ENCODE measurements at places on chromosomes 2 and 18. TPM values are rescaled to one million over a fixed set of nuclear protein-coding genes. Genes with fewer than 3 reads are reported as not detected.

- no peak for DNase-seq
Measured at GRCh38 chr2:64459575-64459974, 5.6 kb downstream of the LGALSL start.

DNA sequence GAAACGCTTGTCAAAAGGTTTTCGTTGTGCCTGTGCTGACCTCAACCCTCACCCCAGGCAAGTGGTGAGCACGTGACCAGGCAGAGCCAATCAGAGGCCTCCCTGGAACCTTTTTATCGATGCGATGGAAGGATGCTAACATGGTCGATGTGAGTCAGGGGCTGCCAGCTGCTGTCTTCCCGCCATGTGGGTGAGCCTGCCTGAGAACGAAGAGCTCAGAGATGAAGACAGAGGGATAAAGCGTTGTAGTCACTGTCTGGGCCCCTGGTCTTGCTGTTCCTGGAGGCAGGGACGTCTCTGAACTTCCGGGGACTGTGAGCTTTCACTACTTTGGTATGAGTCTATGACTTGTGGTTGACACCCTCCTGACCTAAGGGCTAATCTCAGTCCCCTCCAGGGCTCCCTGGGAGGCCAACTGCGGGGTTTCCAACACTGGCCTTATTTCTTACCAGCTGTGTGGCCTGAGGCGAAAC is 18.6 kb downstream of the DNMT3A start:
- DNase-seq: no peak

DNA sequence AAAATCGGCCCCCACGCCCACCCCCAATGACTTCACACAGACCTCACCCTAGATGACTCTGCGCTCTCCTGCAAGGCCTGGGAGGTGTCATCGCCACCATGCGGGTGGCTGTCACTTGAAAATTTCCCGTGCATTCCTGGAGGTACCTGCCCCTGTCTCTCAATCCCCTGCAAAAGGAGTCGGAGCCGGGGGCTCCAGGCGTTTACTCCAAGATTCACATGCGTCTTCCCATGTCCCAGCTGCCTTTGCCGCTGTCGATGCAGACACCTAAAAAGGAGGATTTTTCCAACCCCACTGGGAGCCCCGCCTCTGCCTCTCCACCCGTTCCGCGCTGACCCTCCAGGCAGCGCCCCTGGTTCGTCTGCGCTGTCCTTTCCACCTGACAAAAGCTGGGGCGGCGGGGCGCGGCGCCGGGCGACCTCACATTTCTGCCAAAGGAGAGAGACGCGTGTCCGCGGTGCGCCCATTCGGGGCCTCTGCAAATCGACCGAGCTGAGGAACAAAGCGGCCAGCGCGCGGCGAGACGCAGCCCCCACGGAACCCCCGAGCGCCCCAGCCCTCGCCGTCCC is 667 bp downstream of the REEP1 start:
- no peak for DNase-seq

- no peak for DNase-seq
Measured at GRCh38 chr2:46643493-46643892, 164.1 kb downstream of the TMEM247 start.

DNA sequence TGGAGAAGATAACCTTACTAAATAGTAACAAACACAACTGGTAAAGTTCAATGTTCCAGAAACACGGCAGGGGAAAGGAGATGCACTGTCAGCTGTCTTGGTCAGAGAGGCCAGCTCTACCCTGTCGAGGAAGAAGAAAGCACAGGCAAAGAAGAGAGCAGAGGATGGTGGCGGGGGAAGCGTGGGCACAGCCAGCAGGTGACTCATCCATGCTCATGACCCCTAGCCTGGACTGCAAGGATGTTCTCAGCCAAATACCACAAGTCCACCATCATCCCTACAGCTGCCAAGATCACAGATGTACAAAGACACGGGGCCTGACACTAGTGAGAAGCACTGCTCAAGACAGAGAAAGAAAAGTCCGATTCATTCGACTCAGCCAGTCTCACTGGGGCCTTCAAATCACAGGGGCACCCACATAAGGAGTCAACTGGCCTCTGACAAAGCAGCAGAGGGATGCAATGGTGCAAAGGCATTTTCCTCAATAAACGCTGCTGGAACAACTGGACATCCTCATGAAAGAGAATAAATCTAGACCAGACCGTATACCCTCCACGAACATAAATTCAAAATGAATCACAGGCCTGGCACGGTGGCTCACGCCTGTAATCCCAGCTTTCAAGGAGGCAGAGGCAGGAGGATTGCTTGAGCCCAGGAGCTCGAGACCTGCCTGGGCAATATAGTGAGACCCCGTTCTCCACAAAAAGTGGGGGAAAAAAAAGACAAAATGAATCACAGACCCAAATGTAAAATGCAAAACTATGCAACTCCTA is 5.6 kb downstream of the DTYMK start:
- peak; percentile 67 for DNase-seq

- DNase-seq: no peak
Measured at GRCh38 chr2:216658757-216659156, 25.5 kb downstream of the IGFBP2 start.

DNA sequence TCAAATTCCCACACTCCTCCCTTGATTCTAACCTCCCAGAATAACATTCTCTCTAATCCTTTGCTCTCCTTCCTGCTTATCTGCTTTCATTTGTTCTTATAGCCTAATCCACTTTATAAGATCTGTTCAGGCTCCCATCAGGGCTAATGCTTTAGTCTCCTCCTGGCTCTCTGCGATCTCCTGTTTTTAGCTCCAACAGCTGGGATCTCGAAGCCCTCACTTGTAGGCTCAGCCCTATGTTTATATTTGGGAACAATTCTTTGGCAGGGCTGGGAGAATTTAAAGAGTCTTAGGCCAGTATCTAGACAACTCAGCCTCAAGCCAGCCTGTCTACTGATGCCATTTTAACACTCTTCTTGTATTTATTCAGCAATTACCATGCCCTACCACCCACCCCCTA is 27.2 kb upstream of the RAPH1 start:
- DNase-seq: no peak

DNA sequence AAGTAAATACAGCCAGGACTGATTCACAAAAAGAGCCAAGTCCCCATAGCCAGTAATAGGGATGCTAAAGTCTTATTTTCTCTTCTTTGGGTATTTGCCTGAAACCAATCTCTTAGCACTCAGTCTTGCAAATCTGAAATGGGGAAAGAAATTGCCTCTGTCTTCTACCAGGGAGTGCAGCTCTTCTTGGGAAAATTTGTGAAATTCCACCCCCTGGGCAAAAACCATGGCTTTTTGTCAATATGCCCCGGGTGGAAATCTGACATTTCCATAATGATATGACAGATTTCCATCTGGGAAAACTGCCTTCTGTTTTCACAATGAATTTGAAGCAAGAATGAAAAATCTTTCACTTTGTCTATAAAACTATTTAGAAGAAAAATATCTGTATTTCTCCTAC is 628.1 kb downstream of the BCL11A start:
- no peak for DNase-seq

DNA sequence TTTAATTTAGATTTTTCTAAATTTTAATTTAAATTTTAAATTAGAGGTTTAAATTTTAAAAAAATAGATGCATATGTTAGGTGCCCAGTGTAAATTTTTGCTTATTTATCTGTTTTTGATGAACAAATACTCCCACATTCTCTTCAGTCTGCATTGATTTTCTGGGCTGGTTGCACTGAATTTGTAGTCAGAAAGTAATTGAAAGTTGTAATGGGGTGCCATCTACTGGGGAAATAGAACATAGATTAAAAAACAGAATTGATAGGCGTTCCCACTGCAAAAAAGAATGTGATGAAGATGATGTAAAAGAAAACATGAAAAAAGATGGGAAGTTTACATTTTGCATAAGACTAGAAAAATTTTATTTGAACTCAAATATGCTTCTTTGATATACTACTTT is 51.7 kb upstream of the CCDC85A start:
- peak; percentile 15 for DNase-seq

GRCh38 chr2:28058791-28059190 is 168.3 kb downstream of the BABAM2 start:
- DNase-seq: no peak

GRCh38 chr18:76368271-76368670 is 126.8 kb downstream of the ZNF516 start:
- DNase-seq: no peak

DNA sequence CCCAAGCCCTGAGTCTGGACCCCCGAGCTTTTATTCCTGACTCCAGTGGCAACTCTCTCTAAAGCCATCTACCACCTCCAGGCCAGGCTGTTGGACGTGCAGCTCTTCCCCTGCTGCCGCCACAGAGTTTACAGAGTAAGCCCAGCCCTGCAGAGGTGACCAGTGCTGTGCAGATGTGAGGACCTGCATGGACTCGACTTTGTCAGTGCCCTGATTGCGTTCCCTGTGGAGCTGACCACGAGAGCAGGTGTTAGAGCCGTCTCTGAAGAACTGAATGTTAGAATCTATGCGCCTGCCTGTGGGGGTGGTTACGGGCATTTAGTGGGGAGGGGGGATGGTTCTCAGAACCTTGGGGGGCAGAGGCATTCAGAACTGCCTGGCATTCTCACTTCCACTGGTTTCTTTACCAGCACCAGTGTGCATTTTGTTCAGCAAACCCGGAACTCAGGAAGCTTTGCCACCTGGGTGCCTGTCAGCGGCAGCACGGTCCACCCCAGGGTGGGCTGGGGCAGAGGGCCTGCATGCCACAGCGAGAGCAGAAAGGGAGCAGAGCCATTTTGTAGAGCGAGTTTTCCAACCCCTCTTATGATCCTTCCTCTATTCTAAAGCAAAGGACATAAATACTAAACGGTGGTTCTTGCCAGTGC is 137.9 kb downstream of the KLHL29 start:
- DNase-seq: no peak

DNA sequence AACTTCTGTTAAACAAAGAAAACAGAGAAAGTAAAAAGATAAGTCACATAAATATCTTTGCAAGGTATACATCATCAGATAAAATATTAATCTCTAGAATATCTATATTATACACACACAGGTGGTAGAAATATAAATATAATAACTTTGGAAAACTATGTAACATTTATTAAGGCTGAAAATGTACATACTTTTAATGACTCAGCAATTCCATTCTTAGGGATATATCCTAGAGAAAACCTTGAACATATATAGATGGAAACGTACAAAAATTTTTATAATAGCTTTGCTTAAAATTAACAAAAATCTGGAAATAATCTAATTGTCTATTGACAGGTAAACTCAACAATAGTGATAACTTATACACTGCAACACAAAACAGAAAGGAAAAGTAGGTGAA is 381.3 kb downstream of the GPD2 start:
- DNase-seq: no peak

GRCh38 chr18:62792016-62792415 is 76.7 kb downstream of the PHLPP1 start:
- no peak for DNase-seq

DNA sequence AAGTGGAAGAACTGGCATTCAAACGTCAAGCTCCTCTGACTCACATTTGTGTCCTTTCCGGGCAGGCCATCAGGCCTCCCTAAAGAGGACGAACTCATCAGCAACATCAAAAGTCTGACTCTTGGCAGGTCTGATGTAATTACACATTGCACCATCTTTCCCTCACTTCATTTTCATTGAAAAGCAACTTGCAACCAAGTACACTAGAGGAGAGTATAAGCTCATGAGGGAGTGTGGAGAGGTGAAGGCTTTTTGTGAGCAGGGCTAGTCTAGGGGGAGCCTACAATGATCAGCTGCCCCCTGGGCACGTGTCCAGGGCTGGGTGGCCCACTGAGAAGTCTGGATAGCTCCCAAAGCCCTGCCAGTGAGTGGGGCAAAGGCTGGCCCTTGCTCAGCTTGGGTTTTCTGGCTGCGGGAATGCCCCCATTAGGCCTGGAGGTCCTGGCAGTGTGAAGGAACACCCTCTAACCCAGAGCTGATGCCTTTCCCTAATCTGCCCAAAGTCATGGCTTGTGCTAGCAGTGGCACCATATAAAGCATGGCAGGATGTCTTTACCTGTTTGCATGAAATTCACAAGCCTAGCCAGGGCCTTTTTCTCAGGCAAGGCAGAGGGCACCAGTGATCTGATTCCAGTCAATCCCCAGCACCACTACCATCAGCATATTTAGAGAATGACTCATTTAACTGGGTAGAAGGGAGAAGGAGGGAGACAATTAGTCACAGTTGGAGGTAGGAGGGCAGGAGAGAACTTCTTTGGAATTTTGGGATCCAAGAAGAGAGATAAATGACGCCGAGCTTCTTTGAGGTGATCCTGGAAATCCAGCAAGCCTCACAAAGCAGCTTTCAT is 8.5 kb upstream of the DAW1 start:
- peak; percentile 88 for DNase-seq

DNA sequence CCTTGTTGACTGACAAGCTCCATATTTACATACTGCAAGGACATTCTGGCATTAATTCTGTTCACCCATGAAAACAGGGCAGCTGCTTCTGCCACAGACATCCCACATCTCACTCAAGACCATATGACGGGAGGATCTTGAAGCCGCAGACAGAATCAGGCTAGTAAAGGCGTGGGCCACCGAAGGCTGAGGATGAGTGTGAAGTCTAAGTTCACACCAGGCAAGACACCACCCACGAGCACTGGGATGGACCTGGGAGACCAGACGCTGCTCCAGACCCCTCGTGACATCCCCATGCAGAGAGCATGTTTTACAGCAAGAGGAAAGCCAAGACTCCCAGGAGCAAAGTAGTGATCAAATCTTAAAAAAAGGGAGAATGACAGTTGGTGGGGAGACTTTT is 3.2 kb downstream of the FHL2 start:
- no peak for DNase-seq

DNA sequence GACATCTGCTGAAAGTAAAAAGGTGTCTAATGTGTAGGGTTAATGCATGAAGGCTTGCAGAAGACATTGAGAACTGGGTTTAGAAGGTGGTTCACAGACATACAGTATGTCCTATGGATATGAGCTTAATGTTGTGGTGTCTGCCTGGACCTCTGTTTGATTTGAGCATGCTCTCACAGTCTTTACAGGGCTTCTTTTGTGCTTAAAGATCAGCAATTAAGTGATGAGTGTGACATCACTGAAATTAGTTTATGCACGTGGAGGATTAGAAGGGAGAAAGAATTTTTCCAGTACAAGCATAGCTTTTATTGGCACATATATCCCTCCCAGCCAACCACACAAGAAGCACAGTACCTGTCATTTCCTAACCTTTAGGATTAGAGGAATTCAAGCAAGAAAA is 367.5 kb upstream of the RAB12 start:
- no peak for DNase-seq

ALPP gene
- total RNA-seq: not detected

PDE1A gene
- total RNA-seq: not detected

CBLN2 gene
- total RNA-seq: not detected
